ENCODE measurements at places on chromosomes 2 and 18. TPM values are rescaled to one million over a fixed set of nuclear protein-coding genes. Genes with fewer than 3 reads are reported as not detected.

The UGT1A8 gene
- 0.46 TPM for total RNA-seq

The CFAP65 gene
- total RNA-seq: 0.18 TPM

The SPP2 gene
- not detected for total RNA-seq

The DSG1 gene
- not detected for total RNA-seq

The POU3F3 gene
- total RNA-seq: not detected

The IL37 gene
- total RNA-seq: 2.6 TPM

The CHST9 gene
- not detected for total RNA-seq

The PPP4R3B gene
- 50.7 TPM for total RNA-seq

The DSG2 gene
- total RNA-seq: 21.1 TPM

The RND3 gene
- 145 TPM for total RNA-seq

The LGALSL gene
- total RNA-seq: 12.1 TPM

The CIB4 gene
- not detected for total RNA-seq

The STAT4 gene
- 2.2 TPM for total RNA-seq
